ENCODE measurements at places on chromosomes 3 and 15. TPM values are rescaled to one million over a fixed set of nuclear protein-coding genes. Genes with fewer than 3 reads are reported as not detected.

DNA sequence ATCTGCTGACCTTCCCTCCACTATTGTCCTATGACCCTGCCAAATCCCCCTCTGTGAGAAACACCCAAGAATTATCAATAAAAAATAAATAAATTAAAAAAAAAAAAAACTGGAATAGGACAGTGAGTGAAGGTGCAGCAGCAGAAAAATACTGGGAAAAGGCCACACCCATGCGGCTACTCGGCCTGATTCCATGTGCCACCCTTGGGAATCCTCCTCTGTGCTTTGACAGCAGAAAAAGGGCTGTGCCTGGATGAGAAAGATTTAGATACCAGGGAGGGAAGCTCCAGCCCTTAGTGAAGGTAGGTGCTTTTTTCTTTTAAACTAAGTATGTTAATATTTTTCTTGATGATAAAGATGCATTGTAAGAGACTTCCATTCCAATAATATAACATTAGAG is 107.8 kb downstream of the CTNNB1 start:
- no peaks in the 10 kb centered on the region for H3K36me3 ChIP-seq
- no peak for DNase-seq
- H3K27ac ChIP-seq, result no peak overlapping the region
- peaks cover 3% of the 10 kb centered on the region for H3K4me1 ChIP-seq
- no peaks in the 10 kb centered on the region for H3K27me3 ChIP-seq

- no peak overlapping the region for H3K27ac ChIP-seq
- no peaks in the 10 kb centered on the region for H3K36me3 ChIP-seq
- no peaks in the 10 kb centered on the region for H3K27me3 ChIP-seq
- no peak for DNase-seq
- peaks cover 23% of the 10 kb centered on the region for H3K4me1 ChIP-seq
These were observed 20.3 kb downstream of the GPR160 start for GRCh38 chr3:170058127-170058526.

PTH1R gene
- not detected for total RNA-seq

KBTBD13 gene
- not detected for total RNA-seq

- no peak overlapping the region for H3K4me3 ChIP-seq
- no peaks in the 10 kb centered on the region for H3K36me3 ChIP-seq
- no peak for DNase-seq
- H3K27ac ChIP-seq, result no peak overlapping the region
- H3K27me3 ChIP-seq, result no peaks in the 10 kb centered on the region
These were observed 1123.5 kb downstream of the ROBO2 start for GRCh38 chr3:78163379-78163778.

All from T-helper 17 cell (primary cell).